CD8-positive, alpha-beta T cell (primary cell): ENCODE measurements at places on chromosomes 3 and 15.

DNA sequence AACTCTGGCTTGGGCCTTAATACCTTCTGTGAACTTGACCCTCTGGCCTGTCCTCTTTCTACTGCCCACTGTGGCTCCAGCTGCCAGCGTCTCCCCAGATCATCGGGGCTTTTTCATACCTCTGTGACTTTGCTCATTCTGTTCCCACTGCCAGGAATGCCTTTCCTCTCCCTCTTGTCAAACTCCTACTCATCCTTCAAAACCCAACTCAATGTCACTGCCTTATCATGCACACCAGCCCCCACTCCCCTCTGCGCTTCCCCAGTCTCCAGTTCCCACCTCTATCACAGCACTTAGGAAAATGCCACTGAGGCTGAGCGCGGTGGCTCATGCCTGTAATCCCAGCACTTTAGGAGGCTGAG, 4.9 kb downstream of the ANPEP start:
- DNase-seq = no peak

DNA sequence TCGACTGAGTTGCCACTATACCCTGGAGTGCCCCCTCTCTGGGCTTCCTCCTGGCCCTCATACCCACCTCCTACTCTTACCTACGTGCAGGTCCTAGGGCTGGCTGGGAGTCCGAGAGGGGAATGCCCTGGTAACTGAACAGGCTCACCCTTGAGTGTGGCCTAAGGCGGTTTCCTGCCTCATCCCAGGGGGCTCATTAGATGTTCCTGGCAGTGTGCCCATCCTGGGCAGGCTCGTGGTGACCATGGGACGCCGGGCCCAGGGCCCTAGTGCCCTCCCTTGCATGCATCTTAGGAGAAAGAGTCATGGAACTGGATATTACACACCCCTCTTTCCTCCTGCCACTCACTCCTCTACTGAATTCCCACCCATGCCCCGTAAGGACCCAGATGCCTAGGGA, 2.8 kb downstream of the SEMA4B start:
- DNase-seq = no peak

- no peak for DNase-seq
Measured at GRCh38 chr15:65824941-65825544, 33.0 kb upstream of the DENND4A start.

- DNase-seq = no peak
Measured at GRCh38 chr15:73572296-73572695, 60.9 kb downstream of the NPTN start.

DNA sequence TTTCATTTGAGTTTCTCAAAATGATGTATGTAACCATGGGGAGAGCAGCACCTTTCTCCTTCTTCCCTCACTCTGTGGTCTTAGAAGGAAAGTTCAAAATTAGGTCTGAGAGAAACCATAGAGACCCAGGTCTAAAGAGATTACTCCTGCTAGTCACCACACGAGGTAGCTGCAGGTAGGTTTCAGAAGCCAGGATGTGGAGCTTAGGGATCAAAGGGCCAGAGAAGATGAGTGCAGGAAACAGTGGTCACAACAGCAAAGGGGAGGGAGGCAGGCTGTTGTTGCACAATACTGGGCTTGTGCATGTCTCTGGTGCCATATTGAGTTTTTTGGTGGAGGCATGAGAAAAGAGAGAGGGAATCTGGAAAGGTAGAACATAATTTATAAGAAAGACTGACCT, 583.6 kb downstream of the AGBL1 start:
- no peak for DNase-seq

DNA sequence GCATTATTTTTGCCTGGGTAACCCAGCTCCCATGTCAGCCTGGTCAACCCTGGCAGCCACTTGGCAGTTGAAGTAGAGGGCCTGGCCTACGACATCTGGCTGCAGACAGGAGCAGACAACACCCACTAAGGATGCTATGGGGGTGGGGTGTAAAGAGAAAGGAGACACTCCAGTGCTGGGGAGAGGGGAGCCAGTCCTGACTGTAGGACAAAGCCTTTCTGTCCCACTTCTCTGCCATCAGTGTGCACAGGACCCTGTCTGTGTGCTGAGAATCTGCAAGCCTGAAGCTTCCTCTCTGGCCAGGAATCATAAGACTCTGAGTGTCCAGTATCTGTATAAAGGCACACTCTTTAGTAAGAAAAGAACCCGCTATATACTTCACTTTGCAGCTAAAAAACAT, 96.3 kb upstream of the CHRM5 start:
- no peak for DNase-seq

GRCh38 chr3:32592696-32593353, 22.2 kb upstream of the DYNC1LI1 start:
- DNase-seq = no peak

- DNase-seq = no peak
Measured at GRCh38 chr3:107523289-107523538, 452 bp downstream of the BBX start.

- DNase-seq = no peak
Measured at GRCh38 chr3:105837143-105837740, 31.6 kb downstream of the CBLB start.

DNA sequence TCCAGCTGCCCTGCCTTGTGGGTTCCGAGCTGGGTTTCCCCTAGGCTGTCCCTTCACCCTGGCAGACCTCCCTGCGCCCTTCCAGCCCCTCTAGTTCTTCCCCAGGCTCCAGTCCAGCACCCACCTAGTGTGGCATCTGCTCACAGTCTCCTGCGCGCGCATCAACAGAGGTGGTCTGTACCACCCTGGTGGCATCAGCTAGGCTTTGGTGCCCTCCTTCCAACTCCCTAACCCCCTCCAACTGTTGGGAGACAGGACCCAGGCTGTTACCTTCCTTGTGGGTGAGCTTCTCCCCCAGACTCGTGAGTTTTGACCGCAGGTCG, 8.0 kb downstream of the CALML4 start:
- no peak for DNase-seq

DNA sequence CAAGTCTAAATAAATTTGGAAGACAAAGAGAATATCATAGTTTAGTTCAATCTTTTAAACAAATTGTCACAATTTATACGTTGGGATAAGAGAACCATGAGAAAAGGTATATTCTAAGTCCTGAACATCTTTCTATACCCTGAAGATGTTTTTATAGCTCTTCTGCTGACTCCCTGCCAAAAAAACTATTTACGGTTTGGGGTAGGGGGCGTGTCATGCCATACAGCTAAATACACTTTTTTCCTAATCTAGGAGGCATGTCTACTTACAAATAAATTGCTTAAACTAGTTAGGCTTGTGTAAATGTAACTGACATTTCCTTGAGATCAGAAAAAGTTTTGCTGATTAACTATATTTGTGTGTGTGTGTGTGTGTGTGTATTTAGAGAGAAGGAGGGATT, 163.3 kb downstream of the PGPEP1L start:
- no peak for DNase-seq

DNA sequence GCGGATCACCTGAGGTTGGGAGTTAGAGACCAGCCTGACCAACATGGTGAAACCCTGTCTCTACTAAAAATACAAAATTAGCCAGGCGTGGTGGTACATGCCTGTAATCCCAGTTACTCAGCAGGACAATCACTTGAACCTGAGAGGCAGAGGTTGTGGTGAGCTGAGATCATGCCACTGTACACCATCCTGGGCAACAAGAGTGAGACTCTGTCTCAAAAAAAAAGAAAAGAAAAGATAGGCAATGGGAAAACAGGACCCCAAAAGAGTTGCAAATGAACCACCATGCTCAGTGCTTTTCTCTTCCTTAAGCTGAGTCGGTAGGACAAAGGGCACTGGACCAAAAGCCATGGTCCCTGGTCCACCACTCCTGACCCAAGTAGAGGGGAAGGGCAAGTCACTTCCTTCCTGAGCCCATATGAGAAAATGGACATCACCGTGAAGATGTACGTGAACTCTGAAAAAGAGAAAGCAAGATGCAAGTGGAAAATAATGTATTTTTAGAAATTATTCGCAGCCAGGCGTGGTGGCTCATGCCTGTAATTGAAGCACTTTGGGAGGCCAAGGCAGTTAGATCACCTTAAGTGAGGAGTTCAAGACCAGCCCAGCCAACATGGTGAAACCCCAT, 2.6 kb downstream of the ITGB5 start:
- DNase-seq = no peak

- DNase-seq = no peak
Measured at GRCh38 chr15:91975241-91975978, 121.9 kb downstream of the SLCO3A1 start.

- DNase-seq = no peak
Measured at GRCh38 chr15:81514725-81515124, 140.7 kb upstream of the TMC3 start.

- DNase-seq = no peak
Measured at GRCh38 chr3:24270744-24271143, 223.9 kb downstream of the THRB start.

GRCh38 chr3:43014241-43014640, 35.1 kb downstream of the GASK1A start:
- DNase-seq = no peak

- no peak for DNase-seq
Measured at GRCh38 chr3:169602482-169602881, 61.0 kb downstream of the MECOM start.

DNA sequence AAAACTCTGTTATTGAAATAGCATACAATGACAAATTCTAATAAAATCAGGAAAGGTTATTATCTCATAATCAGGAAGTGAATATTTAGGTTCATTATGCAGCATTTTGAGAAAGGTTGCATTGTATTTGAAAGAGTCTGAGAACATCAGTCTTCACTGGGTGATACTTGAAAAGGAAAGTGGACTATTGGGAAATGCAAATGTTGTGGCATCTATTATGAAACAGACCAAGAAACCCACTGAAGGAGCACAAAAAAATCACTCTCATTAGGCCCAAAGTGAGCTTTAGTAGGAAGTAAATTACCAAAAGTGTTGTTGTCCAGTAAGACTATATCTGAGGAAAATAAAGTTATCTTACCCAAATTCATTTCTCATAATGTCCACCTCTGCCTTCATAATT, 90.8 kb downstream of the ZPLD1 start:
- no peak for DNase-seq

DNA sequence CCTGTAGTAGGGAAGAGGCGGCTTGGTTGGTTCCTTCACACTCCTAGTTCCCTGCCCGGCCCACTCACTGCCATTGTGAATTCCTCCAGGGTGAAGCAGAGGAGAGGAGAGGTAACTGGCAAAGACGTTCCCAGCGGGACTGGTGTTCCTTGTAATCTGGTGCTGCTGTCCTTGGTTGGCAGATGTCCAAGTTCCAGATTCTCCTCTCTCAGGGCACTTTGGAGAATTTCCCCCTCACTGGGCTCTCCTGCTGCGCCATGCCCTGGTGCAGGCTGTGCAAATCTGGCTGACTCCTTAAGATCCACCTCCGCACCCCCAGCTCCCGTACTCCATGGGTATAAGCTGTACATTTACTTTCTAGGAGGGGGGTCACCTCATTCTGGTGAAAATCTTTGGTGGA, 37.3 kb downstream of the THSD4 start:
- no peak for DNase-seq

GRCh38 chr15:63156755-63157117, 541 bp downstream of the RPS27L start:
- peak; percentile 32 for DNase-seq

GRCh38 chr3:88758676-88759075, 348.7 kb upstream of the EPHA3 start:
- DNase-seq = no peak

GRCh38 chr3:85589145-85589544, 630.4 kb downstream of the CADM2 start:
- no peak for DNase-seq

- DNase-seq = no peak
Measured at GRCh38 chr3:105345156-105345555, 21.6 kb upstream of the ALCAM start.

GRCh38 chr3:169269005-169269404, 394.5 kb downstream of the MECOM start:
- no peak for DNase-seq

DNA sequence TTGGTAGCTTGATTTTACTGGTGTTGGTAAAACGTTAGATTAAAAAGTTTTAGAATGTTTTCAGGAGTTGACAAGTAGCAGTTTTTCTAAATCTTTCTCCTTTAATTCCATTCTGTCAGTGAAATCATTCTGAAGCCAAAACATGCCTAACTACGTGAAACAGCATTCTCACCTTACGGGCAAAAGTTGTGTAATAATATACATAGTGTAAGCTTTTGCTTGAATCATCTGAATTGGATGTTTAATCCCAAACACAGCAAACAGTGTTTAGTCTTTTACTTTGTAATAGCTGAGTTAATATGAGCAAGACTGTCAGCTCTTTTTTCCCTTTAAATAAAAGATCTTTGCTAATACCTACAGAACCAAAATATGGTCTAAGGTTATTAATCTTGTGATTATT, 100.6 kb downstream of the CYP19A1 start:
- no peak for DNase-seq

DNA sequence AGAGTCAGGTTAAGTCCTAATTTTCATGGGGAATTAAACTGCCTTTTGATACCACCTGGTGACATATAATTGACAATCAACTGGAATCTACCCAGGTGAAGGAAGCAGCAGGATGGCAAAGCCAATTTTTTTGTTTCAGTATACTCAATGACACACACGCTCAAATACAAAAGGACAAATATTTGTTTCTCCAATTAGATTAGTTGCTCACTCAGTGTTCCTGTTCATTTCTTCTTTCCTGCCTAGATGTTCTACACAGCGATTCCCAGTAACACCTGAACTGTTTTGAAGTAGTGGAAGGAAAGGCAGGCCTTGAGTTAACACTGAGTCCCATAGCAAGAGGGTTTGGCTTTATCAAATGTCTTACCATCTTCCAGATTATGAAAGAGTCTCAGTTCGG, 157.5 kb downstream of the PDZRN3 start:
- no peak for DNase-seq

DNA sequence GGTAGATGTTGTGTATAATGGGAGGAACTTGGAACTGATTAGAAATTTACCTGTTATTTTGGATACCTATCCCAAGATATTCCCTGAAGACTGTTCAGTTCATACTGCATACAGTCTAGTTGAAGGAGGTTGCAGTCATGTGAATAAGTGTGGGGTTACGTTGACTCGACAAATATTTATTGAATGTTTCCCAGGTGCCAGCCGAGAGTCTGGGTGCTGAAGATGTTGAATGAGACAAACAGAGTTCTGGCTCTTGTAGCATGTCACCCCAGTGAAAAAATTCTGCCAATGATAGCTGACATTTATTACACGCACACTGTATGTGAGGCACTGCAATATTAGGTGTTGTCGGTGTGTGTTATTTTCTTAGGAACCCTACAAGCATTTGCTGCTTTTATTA, 176.0 kb downstream of the KCNMB2 start:
- no peak for DNase-seq

- DNase-seq = no peak
Measured at GRCh38 chr15:33955945-33956344, 12.4 kb upstream of the CHRM5 start.
